Neural cell (in vitro differentiated cells): ENCODE measurements at places on chromosomes 4 and X. TPM values are rescaled to one million over a fixed set of nuclear protein-coding genes. Genes with fewer than 3 reads are reported as not detected.

Gene GAGE12H
- not detected in 2 replicates for polyA plus RNA-seq

Gene ZNF732
- 0.26 TPM in 1 of 2 replicates, not detected in the other for polyA plus RNA-seq

Gene FGFBP1
- polyA plus RNA-seq, result not detected in 2 replicates

Gene VCX3A
- 0.87 TPM in 1 of 2 replicates, not detected in the other for polyA plus RNA-seq

Gene CXCL3
- 1.1 TPM in 1 of 2 replicates, not detected in the other for polyA plus RNA-seq

Gene DCAF8L2
- polyA plus RNA-seq, result not detected in 2 replicates

Gene LDB2
- 25.7 and 58.9 TPM in 2 replicates for polyA plus RNA-seq

Gene SSX1
- not detected in 2 replicates for polyA plus RNA-seq

Gene PNCK
- polyA plus RNA-seq, result 9.5 and 15.0 TPM in 2 replicates
